ENCODE measurements at places on chromosomes 13 and 19. TPM values are rescaled to one million over a fixed set of nuclear protein-coding genes. Genes with fewer than 3 reads are reported as not detected.

GRCh38 chr13:42685751-42686150 is 95.6 kb upstream of the FAM216B start:
- no peak for DNase-seq

DNA sequence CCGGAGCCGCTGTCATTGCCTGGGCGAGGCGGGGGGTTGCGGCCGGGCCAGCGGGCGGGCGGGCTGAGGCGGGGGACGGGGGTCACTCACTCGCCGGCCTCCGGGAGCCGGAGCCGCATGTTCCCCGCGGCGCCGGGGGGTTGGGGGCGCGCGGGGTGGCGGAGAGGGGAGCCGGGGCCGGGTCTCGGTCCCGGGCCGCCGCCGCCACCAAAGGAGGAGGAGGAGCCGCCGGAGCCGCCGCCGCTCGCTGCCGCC is 149 bp downstream of the MED26 start:
- DNase-seq, result no peak

DNA sequence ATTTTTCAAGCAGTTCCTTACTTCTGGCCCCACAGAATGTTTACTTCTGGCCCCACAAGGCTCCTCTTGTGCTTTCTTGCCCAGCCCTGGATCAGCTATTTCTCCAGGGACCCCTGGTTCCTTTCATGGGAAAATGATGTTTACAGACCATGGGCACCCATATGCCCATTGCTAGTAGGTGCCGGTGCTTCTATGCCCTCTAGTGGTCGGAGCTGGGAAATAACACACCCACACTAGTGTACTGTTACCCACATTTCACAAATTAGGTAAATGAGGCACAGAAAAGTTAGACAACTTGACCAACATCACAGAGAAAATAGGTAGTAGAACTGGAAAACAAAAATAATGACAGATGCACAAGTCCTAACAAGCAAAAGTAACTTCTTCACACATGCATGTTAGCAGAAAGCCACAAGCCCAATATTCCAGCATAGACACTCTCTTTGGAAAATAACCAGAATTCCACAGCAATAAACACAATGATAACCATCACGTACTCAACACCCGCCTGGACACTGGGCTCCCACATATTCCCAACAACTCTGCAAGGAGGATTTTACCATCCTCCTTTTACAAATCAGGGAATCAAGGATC is 1.3 kb upstream of the CEACAM6 start:
- DNase-seq, result peak; percentile 77

DNA sequence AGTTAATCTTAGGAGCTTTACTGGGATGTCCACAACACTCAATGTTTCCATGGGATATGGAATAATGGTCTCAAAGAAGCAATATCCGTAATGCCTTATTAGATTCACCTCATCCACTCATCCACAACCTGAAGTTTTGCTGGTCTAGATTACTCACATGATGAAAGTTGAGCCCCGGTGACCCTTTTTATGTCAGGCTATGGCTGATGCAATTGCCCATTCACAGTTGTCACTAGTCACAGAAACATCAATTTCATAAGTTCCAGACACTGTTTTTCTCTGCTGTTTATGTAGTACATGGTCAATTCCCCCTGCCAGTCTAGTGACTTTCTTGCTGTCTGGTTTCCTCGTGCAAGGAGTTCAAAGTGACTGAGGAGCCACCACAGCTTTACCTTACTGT is 491.2 kb upstream of the ATXN8OS start:
- no peak for DNase-seq

DNA sequence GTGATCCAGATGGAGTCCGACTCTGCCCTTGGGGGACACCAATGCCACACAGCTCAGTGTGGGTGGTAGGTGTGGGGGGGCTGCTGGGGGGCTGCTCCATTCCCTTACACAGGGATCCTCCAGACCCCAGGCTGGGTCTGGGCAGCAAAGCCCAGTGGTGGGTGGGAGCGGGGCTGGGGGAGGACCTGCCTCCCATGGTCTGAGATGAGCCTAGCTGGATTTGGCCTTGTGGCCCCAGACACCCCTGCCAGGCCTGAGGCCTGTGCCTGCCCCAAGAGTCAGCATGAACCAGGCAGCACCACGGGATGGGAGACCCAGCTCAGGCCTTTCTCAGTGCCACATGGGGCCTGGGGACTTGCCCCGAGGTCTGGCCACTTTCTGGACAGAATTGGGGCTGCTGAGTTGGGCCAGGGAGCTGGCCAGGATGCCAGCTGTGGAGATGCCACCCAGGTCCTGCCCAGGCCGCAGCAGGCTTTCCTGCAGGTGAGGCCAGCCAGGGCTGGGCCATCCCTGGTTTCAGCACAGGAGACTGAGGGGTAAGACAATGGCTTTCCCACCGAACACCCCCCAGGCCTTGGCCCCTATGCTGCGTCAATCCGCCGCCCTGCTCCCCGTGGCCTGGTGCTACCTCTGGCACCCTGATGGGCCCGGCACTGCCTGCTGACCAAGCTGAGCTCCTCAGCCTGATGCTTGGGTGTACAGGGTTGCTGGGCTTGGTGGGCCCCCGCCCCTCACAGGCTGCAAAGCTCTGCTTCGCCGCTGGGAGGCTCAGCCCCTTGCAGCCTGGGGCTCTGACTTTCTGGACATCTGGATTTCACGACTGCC is 24.2 kb downstream of the CEBPG start:
- no peak for DNase-seq

- no peak for DNase-seq
These were observed 17.0 kb downstream of the MTUS2 start for GRCh38 chr13:28837111-28837510.

DNA sequence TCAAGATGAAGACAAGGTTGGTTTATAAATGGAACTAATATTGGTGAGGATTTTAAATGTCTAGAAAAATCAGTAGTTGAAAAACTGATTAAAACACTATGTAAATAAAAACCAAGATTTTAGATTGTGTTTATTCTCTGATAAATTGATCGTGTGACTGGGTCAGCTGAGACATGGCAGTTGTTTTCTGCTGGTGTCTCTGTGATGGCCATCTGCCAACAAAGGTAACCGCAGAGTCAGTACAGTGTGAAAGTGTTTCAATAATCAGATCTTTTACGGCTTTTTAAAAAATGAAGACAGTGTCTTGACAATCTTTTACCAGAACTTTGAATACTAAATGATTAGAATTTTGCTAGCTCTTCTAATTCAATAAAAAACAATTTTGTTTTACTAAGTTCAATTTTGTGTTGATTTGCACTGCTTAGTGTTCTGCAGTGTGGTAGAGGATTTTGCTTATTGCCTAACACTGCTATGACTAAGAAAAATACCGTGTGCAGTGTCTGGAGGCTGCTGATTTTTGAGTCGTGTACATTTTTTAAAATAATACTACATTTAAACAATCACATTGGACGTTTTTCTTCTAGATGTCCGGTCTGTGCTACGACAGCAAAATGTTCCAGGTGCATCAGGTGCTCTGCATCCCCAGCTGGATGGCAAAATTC is 32.7 kb upstream of the GPR183 start:
- peak; percentile 38 for DNase-seq

DNA sequence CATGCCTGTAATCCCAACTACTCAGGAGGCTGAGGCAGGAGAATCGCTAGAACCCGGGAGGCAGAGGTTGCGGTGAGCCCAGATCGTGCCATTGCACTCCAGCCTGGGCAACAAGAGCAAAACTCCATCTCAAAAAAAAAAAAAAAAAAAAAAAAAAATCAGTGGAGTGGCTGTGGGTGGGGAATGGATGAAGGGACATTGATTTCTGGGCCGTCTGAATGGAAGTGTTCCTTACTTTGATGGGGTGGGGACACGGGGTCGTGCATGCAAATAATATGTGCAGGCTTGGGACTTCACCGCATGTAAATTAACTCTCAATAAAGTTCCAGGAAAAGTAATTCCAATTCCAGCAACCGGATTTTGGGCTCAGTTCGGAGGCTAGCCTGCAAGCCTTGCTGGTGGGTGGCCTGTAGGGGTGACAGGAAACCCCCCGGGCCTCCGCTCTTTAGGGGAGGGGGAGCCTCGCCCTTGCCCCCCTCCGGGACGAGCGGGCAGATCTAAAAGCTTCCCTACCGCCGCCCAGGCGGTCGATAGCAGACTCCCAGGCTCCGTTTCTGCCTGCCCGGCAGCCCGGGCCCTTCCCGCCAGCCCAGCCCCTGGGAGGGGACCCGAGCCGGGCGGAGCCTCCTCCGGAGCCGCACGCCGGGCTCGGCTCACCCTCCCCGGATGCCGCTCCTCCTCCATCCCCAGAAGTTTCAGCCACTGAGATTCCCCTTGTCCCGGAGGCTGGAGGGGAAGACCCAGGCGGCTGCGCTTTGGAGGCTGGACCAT is 48.0 kb upstream of the ADGRE5 start:
- DNase-seq, result no peak

- no peak for DNase-seq
These were observed 364 bp downstream of the CKM start for GRCh38 chr19:45322311-45322710.

DNA sequence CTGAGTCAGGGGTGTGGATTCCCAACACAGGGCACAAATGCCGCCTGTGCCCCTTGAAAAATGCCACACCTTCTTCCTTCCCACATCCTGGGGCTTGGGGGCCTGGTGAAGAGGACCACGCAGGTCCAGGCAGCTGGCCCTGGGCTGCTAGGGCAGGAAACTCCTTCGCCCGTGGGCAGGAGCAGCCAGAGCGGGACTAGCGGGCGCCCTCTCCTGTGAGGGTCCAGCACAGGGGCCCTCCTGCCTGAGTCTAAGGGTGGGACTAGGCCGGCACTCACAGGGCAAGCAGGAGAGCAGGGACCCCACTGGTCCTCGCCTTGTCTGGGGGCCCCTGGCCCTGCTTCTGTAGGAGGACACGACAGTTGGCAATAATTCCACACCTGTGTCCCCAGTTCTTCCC is 7.5 kb upstream of the CEBPA start:
- no peak for DNase-seq

DNA sequence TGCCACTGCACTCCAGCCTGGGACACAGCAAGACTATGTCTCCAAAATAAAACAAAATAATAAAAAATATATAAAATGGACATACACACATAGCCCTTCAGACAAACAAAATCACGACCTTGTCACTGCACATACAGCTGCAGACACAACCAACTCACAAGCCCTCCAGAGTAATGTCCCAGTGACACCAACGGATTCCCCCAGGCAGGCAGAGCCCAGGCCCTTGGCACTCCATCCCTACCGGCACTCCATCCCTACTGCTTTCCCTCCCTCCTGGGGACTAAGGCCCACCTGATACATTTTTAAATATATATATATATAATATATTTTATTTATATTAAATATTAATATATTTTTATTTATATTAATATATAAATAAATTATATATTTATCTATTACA is 18.5 kb downstream of the ZNF101 start:
- DNase-seq, result no peak

DNA sequence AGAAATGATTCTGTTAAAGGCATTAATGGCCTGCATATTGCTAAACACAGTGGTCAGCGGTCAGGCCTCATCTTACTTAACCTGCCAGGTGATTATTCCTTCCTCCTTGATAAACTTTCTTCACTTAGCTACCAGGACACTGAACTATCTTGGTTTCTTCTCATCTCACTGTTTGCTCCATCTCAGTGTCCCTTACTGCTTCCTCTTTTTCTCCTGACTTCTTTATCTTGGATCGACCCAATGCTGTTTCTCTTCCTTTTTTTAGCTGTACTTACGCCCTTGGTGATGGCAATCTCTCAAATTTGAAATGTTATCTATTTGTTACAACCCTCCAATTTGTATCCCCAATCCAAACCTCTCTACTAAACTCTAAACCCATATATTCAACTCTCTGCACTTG is 7.8 kb upstream of the CLC start:
- no peak for DNase-seq

- DNase-seq, result no peak
These were observed 57.1 kb upstream of the C13orf46 start for GRCh38 chr13:114030666-114031610.

DNA sequence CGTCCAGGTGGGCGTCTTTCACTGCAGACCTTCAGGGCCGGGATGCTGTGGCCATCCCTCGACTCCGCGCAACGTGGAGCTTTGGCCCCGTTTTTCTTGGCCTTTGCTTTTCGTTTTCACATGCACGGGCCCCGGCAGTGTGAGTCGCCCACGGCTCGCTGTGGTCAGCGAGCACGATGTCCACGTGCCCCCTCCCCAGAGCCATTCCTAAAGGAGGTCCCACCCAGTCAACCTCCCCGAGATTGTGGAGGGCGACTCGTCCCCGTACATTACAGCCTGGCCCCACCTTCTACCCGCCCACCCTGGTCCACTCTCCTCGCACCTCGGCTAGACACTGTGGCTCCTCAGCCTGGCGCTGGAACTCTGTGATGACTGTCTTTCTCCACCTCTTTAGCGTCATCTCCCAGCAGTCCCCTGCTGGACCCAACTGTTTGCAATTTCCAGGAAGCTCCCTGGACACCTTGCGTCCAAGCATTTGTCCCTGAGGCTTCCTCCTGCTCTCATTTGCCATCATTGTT is 405 bp downstream of the ZNF446 start:
- no peak for DNase-seq

DNA sequence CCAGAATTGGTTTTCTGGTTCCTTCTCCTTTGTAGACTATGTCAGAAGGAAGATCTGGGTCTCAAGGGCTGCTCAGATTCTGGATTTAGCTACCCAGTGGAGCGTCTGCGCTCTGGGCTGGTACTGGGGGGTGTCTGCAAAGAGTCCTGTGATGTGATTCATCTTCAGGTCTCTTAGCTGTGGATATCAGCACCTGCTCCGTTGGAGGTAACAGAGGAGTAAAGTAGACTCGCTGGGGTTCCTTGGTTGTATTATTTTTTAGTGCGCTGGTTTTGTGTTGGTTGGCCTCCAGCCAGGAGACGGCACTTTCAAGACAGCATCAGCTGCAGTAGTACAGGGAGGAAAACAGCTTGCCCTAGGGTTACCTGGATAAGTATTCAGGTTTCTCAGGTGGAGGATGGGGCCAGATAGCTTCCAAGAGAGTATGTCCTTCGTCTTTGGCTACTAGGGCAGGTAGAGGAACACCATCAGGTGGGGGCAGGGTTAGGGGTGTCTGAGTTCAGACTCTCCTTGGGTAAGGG is 10.4 kb upstream of the KLK15 start:
- DNase-seq, result no peak

- no peak for DNase-seq
These were observed 42.7 kb upstream of the MIR17HG start for GRCh38 chr13:91304741-91305140.

DNA sequence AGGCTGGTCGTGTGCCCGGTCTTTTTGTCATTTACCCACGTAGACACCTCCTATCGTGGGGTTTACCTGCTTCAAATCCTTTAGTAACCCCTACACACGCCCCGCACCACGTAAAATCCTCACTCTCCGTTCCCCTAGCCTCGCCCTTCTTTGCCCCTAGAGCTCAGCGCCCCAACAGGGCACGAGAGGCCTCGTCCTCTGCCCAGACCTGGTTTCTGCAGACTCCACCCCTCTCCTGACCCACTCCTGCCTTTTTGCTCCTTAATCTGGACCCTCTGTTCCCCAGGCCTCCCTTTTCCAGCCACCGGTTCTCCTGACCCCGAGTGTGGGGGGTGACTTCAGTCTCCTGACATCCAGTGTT is 412 bp downstream of the ZNF528 start:
- DNase-seq, result no peak

Gene PDE4C
- not detected for total RNA-seq

Gene GRK1
- total RNA-seq, result 0.19 TPM

Gene NKG7
- 71.7 TPM for total RNA-seq
